ENCODE measurements at places on chromosomes 3 and 15.

DNA sequence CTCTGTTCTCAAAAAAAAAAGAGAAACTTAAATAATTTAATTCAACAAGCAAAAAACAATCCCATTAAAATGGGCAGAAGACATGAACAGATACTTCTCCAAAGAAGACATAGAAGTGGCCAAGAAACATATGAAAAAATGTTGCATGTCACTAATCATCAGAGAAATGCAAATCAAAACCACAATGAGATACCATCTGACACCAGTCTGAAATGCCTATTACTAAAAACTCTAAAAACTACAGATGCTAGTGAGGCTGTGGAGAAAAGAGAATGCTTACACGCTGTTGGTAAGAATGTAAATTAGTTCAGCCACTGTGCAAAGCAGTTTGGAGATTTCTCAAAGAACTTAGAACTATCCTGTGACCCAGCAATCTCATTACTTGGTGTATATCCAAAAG is 382.9 kb downstream of the OTOL1 start:
- no peak for DNase-seq

GRCh38 chr3:128080323-128081080 is 28.3 kb downstream of the SEC61A1 start:
- no peak for DNase-seq

- DNase-seq = no peak
Measured at GRCh38 chr15:89490081-89490813, 6.1 kb downstream of the RHCG start.

DNA sequence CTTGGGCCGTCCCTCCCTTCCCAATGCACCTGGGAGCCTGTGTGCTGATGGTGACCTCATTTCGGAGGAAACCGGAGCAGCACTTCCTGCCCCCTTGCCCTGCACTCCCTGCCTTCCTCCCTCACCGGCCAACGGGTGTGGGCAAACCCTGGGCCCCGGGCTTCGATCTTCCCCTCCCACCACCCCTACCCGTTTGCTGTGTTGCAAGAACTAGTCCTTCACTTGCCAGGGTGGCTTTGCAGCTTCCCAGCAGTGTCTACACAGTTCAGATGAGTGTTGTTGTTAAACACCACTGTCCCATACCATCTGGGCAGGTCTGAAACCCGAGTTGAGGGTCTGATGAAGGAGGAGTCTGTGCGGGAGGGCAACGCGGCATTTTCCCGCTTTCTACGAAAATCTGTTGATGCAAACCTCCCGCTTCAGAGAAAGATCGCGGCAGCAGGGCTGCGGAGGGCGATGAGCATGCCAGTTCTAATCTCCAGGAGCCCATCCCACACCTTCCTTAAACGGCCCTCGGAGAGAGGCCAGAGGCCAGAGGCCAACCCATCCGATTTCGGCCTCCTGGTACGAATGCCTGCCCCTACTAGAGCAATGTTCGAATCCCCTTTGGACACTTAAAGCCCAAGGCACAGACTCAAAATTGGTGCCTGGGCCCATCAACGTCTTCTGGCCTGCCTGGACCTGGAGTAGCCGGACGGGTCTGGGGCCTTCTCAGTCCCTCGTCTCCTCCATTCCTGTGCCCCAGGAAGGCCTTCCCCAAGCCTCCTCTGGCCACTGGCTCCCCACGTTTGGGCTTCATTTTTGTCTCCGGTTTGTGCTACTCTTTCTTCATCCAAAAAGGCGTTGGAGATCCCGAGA is 35.7 kb upstream of the POLG start:
- no peak for DNase-seq

GRCh38 chr15:71511796-71512681 is 298.3 kb upstream of the NR2E3 start:
- no peak for DNase-seq

All from NCI-H2029 (cell line).